ENCODE measurements at places on chromosomes 7 and 10.

DNA sequence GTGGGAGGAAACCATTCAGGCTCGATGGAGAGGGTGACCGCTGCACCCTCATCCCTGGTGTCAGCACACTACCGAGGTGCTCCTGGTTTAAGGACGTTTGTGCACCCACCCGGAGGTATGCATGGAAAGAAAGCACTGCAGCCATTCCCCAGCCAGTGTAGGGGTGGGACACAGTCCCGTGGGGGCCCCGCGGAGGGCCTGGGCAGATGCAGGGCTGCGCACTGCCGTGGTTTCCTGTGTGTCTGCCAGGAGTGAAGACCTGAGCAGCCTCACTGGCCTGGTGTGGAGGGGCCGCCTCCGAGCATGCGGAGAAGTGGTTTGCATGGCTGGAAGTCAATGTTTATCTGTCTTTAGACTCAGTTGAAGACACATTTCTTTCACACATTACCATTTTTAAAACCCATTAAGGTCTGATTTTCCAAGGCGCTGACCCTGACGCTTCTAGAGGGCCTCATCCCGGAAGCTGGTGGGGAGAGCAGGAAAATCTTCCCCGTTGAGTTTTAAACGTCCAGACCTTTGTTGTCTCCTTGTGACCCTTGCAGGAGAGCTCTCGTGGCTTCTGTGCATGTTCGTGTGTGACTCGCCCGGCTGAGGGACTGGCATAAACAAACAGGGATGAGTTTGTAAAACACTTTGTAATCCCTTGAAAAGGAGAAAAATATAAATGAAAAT is 188.1 kb downstream of the MGMT start:
- no peak for DNase-seq

GRCh38 chr10:94424714-94425337 is 22.5 kb downstream of the TBC1D12 start:
- no peak for DNase-seq

GRCh38 chr7:55185321-55185802 is 166.5 kb downstream of the EGFR start:
- no peak for DNase-seq

GRCh38 chr10:77638321-77639101 is 903 bp upstream of the KCNMA1 start:
- DNase-seq, result no peak

GRCh38 chr10:59817773-59818172 is 64.5 kb upstream of the MRLN start:
- no peak for DNase-seq
